ENCODE measurements at places on chromosomes 13 and 19. TPM values are rescaled to one million over a fixed set of nuclear protein-coding genes. Genes with fewer than 3 reads are reported as not detected.

- H3K4me1 ChIP-seq = peaks cover 13% of the 10 kb centered on the region
- peak overlapping the region; percentile 24 for H3K4me3 ChIP-seq
- peaks cover 10% of the 10 kb centered on the region for H3K36me3 ChIP-seq
- no peak for DNase-seq
- no peaks in the 10 kb centered on the region for H3K27me3 ChIP-seq
Observed at GRCh38 chr13:80334597-80335260, 6.2 kb downstream of the SPRY2 start.

GRCh38 chr13:91214031-91214430, 133.5 kb upstream of the MIR17HG start:
- H3K27me3 ChIP-seq = no peaks in the 10 kb centered on the region
- DNase-seq = no peak
- H3K4me1 ChIP-seq = no peaks in the 10 kb centered on the region
- no peak overlapping the region for H3K27ac ChIP-seq
- H3K4me3 ChIP-seq = no peak overlapping the region
- H3K36me3 ChIP-seq = no peaks in the 10 kb centered on the region

- DNase-seq = no peak
- no peak overlapping the region for H3K4me3 ChIP-seq
- no peaks in the 10 kb centered on the region for H3K36me3 ChIP-seq
- no peaks in the 10 kb centered on the region for H3K27me3 ChIP-seq
- H3K4me1 ChIP-seq = peaks cover 12% of the 10 kb centered on the region
Observed at GRCh38 chr13:27280009-27280656, 9.5 kb downstream of the RASL11A start.

The GJB2 gene
- 54.2 TPM for total RNA-seq

The PINLYP gene
- total RNA-seq = 0.21 TPM

All from Panc1 (cell line).